Hematopoietic multipotent progenitor cell treated with erythropoietin and hydrocortisone succinate and interleukin-3 and kit ligand, for 8 days (in vitro differentiated cells): ENCODE measurements at places on chromosomes 12 and 14.

GRCh38 chr12:18436170-18436569 lies 174.9 kb downstream of the PIK3C2G start:
- DNase-seq, result no peak

DNA sequence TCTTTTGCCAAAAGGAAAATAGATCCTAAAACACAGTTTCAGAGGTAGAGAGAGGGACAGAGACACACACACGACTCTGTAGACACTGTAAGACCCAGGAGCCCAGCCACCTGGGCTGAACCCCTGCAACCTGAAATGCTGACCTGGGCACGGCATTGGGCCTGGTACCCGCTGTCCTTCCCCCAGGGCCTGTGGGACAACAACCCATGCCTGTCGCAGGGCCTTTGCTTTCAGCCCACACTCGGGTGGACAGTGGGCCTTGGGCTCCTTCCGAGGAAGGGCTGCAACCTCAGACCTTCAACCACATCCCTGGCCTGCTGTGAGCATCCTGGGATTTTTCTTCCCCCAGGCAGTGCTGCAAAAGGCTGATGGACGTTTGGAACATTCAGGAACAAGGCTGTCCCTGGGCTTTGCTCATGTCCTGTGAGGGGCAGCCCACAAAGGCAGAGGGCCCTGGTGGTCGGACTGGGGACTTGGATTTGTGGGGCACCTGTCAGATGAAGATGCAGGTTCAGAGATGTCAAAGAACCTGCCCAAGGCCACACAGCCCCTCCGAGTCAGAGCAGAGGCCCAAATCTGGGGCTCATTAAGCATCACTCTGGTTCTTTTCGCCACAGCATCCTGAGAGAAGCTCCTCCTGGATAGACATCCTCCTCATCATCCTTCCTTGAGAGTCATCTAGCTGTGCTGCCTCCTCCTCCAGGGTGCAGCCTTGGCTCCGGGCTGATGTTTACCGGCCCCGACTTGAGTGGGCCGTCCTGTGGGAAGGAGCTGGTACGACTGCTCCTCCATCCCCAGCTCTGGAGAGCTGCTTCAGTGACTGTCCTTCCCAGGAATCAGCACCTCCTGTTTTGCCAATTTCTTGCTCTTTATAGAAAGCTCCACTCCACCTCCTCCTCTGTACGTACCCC lies 32.7 kb downstream of the CCDC92 start:
- DNase-seq, result no peak

GRCh38 chr12:2683283-2684025 lies 111.3 kb upstream of the FKBP4 start:
- DNase-seq, result peak; percentile 59

GRCh38 chr14:93263416-93263815 lies 56.4 kb downstream of the UBR7 start:
- DNase-seq, result no peak

DNA sequence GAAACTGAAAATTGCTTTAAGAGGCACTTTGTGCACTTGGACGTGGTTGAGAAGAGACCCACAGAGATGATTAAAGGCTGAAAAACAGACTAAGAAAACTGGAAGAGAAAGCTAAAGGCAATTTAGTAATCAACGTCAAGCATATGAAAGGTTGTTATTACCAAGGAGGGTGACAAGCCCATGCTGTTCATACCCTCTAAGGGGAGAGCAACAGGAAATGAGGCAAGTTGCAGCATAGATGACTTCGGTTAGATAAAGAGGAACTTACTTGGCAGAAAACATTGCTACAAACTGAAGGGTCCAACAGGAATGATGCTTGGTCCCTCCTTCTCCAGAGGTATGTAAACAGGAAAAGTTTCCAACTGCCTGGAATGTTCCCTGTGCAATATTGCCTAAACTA lies 107.8 kb downstream of the DUSP6 start:
- DNase-seq, result peak; percentile 48

DNA sequence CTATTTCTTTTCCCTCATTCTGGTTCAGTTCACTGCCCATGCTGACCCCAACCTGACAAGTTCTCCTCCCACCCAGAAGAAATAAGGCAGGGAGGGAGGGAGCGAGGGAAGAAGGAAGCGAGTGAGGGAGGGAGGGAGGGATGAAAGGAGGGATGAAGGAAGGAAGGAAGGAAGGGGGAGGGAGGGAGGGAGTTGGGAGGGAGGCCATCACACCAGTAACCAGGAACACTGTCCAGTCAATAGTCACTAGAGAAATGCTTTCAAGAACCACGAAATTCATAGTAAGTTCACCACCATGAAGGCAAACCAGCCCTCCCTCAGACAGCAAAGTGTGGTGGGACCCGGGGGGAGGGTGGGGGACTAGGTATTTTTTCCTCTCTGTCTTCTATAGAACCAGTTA lies 142.4 kb downstream of the ESRRB start:
- no peak for DNase-seq

DNA sequence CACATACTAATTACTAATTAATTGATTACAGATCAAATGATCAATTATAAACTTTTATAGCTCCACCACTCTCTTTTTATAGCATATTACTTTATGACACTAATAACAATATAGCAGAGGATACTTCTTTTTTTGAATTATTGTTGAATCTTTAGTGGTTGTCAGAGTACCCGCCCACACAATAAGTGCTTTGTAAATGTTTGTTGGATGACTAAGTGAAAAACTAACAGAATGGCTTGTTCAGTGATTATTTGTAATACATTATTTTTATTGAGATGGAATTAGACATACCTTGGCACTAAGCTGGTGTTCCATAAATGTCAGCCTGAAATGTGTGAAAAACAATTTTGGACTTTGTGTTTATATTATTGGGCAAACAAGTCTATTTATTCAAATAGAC lies 670.5 kb upstream of the ATXN7L3B start:
- no peak for DNase-seq

GRCh38 chr12:119713551-119714031 lies 45.7 kb downstream of the PRKAB1 start:
- no peak for DNase-seq

DNA sequence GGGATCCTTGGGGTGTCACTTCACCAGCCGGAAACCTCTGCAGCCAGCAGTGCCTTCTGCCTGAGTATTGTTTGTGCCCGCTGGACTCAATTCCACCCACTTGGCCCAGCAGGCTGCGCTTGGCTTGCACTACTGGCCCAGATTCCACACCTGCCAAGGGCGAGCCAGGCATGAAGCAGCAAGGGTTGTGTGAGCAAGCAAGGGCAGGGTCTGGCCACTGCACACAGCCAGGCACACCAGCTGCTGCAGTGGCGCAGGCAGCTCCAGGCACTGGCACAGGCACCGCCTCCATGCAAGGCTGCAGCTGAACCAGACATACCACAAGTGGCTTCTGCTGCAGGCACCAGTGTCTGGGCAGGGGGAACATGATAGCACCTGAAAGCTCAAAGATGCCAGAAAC lies 99.5 kb downstream of the NUAK1 start:
- DNase-seq, result no peak

- no peak for DNase-seq
Observed at GRCh38 chr12:122937622-122938091, 28.6 kb downstream of the ABCB9 start.

DNA sequence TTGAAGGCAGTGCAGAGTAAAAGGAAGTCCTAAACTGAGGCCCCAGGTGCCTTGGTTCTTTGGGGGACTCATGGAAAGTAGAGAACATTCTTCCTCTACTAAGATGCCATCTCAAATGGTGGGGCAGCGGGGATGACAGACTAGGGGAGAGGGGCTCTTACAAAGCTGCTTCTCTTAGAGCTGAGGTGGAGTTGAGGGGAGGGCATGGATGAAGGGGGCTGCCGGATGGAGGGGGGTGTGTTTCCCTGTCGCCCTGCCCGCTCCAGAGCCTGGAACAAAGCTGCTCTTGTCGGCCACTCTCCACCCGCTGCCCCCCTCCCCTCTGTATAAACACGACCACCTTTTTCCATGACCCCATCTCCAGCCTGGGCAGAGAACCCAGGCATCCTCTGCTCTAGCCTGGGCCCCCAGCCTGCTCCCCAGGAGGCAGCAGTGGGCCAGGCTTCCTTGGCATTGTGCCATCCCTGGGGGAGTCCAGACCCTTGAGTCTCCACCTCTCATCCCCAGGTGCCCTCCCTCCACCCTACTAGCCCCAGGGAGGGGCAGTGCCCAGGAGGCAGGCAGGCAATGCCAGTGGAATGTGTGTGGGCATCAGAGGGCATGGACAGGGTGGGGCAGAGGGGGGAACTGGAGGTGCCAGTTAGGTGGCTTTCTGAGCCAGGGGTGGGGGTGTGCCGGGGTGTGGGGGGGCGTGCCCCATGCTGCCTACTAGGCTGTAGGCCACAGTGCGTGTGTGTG lies 1.7 kb downstream of the RARG start:
- no peak for DNase-seq

GRCh38 chr14:90299408-90299807 lies 32.3 kb downstream of the NRDE2 start:
- peak; percentile 79 for DNase-seq

DNA sequence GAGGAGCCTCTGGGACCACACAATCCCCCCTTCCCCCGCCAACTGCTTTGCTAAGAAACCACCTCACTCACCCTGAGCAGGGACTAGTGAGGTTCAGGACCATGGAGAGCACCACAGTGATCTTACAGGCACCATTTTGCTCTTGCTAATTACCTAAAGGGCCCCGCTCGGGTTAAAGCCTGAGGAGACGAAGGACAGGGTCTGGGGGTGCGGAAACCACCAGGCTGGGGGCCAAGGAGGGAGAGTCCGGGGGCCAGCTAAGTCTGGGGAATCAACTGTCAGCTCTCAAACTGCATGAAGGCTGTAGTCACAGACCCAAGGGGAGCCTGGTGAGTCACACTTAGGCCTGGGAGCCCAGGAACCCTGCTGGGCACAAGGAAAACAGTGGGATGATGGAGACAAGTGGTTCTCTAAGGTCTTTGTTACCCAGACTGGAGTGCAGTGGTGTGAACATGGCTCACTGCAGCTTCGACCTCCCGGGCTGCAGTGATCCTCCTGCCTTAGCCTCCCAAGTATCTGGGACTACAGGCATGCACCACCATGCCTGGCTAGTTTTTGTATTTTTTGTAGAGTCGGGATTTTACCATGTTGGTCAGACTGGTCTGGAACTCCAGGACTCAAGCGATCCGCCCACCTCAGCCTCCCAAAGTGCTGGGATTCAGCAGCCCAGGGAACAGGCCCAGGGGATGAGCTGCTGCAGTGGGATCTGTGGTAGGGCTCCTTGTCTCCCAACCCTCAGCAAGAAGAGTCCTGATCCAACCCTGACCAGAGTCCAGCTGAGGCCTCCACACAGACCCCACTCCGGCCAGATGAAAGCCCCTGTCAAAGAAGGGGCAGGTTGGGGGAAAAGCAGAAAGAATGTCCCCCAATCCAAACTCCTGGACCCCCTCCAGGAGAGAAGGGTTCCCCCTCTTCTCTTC lies 98.8 kb downstream of the CALM1 start:
- peak; percentile 74 for DNase-seq

DNA sequence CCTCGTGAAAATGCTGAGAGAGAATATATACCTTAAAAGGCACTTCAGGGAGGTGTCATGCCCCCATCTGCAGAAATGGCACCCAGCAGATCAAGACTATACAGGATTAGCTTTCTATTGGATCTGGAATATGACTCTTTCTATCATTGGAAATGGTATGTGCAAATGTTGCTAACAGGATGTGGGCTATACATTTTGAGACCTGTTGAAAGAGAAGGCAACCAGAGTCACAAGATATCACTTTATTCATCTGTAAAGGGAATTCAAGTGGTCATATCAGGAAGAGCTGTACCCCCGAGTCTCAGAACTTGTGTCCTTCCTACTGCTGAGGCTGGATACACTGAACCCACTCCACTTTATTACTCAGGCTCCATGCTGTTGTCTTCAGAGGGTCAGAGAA lies 46.1 kb upstream of the FRMD6 start:
- no peak for DNase-seq

GRCh38 chr14:89564286-89564957 lies 147.4 kb upstream of the FOXN3 start:
- no peak for DNase-seq

GRCh38 chr12:5966486-5967095 lies 21.5 kb upstream of the ANO2 start:
- no peak for DNase-seq

- DNase-seq, result no peak
Observed at GRCh38 chr12:51377099-51377984, 13.9 kb downstream of the GALNT6 start.

DNA sequence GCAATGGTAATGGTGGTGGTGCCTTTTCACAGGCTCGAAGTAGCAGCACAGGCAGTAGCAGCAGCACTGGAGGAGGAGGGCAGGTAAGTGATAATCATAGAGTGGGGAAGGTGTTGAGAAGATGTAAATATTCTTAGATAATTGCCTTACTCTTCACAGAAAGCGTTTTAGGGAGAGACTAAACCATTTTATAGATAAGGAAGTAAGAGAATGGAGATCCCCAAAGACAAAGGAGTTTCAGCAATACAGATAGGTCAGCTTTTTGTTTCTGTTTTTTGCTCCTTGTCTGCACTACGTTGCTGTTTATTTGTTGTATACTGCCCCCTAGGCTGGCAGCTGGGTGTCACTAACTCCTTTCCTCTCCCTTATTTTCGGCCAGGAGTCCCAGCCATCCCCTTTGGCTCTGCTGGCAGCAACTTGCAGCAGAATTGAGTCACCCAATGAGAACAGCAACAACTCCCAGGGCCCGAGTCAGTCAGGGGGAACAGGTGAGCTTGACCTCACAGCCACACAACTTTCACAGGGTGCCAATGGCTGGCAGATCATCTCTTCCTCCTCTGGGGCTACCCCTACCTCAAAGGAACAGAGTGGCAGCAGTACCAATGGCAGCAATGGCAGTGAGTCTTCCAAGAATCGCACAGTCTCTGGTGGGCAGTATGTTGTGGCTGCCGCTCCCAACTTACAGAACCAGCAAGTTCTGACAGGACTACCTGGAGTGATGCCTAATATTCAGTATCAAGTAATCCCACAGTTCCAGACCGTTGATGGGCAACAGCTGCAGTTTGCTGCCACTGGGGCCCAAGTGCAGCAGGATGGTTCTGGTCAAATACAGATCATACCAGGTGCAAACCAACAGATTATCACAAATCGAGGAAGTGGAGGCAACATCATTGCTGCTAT lies 2.0 kb downstream of the SP1 start:
- peak; percentile 84 for DNase-seq

- DNase-seq, result no peak
Observed at GRCh38 chr12:18071336-18071735, 18.7 kb downstream of the RERGL start.

DNA sequence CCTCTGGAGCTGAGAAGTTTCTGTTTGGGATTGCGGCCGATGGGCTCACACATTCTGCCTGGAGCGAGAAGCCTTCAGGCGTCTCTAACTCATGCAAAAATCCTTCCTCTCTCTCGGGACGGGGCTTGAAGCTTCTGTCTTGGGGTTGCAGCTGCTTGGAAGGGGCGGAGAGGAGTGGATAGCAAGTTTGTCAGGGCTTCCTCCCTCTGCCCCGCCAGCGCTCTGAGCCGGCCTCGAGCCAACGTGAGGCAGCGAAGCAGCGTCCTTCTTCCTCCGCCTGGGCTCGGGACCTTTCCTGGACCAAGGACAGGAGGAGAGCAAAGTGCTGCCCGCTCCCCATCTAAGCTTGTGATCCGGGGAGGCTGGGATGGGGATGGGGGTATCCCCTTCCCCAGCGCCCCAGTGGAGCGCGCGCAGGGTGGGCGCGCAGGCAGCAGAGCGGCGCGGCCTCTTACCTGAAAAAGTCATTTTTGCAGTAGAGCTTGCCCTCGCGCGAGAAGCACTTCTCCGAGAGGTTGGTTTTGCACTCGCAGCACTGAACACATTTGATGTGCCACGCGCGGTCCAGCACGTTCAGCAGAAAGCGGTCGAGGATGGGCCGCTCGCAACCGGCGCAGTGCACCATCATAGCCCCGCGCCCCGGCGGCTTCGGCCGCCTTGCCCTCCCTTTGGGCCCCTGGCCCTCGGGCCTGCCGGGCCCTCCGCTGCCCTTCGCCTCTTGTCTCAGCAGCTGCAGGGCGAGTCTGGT lies 626 bp downstream of the LHX5 start:
- no peak for DNase-seq

GRCh38 chr14:21109377-21110138 lies 8.7 kb downstream of the TMEM253 start:
- peak; percentile 14 for DNase-seq
